ENCODE measurements at places on chromosomes 13 and 19.

DNA sequence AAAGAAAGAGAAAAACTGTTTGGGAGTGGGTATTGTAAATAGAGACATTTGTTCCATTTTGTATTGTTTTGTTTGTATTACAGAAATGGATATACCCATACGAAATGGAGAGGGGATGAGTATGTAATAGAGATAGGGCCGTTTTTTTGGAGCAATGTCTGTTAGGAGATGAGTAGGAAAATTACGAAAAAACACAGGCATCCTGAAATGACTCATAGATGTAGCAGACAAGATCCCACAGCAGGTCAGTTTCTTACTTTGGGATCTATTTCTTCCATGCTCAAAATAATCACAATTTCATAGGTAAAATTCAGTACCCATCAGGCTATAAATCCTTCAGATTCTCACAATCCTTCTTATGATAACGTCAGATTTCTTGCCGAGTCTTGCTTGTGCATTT, 779.4 kb upstream of the SLITRK1 start:
- DNase-seq, result no peak

DNA sequence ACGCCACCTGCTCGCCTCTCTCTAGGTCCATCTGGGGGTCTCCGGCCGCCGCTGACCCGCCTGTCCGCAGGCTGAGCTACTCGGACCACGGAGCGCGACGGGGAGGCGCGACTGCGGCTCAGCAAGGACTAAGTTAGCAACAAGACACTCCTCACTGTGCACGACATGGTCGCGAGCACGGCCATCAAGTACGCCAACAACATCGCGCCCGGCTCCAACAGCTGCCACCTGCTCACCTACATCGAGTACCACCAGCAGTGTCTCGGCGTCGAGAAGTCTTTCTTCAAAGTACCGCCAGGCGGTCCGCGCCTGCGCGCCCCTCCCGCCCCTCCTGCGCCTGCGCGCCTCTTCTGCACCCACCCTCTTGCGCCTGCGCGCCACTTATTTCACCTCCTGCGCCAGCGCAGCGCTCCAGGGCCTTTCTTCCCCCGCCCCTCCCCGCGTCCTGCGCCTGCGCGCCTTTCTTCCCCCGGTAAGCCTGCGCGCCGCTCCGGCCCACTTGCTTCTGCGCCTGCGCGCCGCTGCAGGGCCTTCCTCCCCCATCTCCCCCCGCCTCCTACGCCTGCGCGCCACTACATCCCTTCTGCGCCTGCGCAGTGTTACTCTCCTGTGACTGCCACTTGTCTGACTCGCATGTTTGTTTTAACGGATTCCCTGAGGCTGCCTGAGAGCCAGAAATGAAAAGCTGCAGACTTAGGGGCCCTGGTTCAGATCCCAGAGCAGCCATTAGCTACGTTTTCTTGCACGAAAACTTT, 64.0 kb downstream of the ACSBG2 start:
- peak; percentile 99 for DNase-seq

- no peak for DNase-seq
Observed at GRCh38 chr13:39982745-39983144, 327.3 kb downstream of the COG6 start.

- DNase-seq, result no peak
Observed at GRCh38 chr19:5131031-5131505, 162.2 kb downstream of the KDM4B start.

DNA sequence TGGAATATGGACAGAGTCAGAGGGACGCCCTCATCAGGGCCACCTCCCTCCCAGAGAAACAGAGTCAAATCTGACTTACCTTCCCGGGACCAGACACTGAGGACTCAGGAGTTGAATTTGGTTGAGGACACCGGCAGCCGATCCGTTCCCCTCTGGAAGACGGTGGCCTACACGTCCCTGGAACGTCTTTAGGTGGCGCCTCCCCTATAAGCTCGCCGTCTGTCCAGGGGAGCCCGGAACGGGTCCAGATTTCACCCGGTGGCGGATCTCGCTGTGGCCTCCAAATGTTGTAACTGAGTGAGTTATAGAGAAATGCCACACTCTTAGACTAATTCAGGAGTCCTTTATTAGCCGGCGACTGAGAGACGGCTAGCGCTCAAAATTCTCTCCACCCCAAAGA, 9.0 kb downstream of the TNFSF14 start:
- DNase-seq, result no peak
